ENCODE measurements at places on chromosomes 12 and 14. TPM values are rescaled to one million over a fixed set of nuclear protein-coding genes. Genes with fewer than 3 reads are reported as not detected.

TAS2R19 gene
- total RNA-seq, result 1.6 TPM

PRKD1 gene
- total RNA-seq, result not detected

BCL2L2 gene
- 20.3 TPM for total RNA-seq

DTX3 gene
- total RNA-seq, result not detected

CCDC196 gene
- total RNA-seq, result not detected

RNF41 gene
- 94.3 TPM for total RNA-seq

NELL2 gene
- not detected for total RNA-seq

KRT78 gene
- total RNA-seq, result not detected

POTEG gene
- not detected for total RNA-seq

RAD51B gene
- total RNA-seq, result 3.9 TPM

TSPAN19 gene
- not detected for total RNA-seq

MCRS1 gene
- 124 TPM for total RNA-seq

ENDOU gene
- not detected for total RNA-seq

GLIPR1L2 gene
- not detected for total RNA-seq

PPP1R13B gene
- total RNA-seq, result 9.1 TPM

DBX2 gene
- not detected for total RNA-seq

AMDHD1 gene
- 0.36 TPM for total RNA-seq

KRT71 gene
- not detected for total RNA-seq

ATL1 gene
- 1.6 TPM for total RNA-seq

TMEM121 gene
- total RNA-seq, result 0.65 TPM

CD163L1 gene
- total RNA-seq, result 0.70 TPM

ATP6V1D gene
- total RNA-seq, result 27.3 TPM

AQP6 gene
- total RNA-seq, result 1.8 TPM

RTL1 gene
- total RNA-seq, result not detected

ALDH2 gene
- 70.9 TPM for total RNA-seq

PTPRR gene
- total RNA-seq, result 0.66 TPM

MANSC4 gene
- total RNA-seq, result not detected

TOMM20L gene
- total RNA-seq, result not detected

DDN gene
- total RNA-seq, result 0.66 TPM

GPR65 gene
- total RNA-seq, result not detected

ADAM21 gene
- total RNA-seq, result not detected

DENR gene
- total RNA-seq, result 30.8 TPM

Measured in HT-29 (cell line).